ENCODE measurements at places on chromosomes 4 and X. TPM values are rescaled to one million over a fixed set of nuclear protein-coding genes. Genes with fewer than 3 reads are reported as not detected.

- no peak for DNase-seq
Measured at GRCh38 chrX:110806145-110806544, 10.5 kb upstream of the CHRDL1 start.

GRCh38 chr4:70715097-70715496, 6.7 kb upstream of the RUFY3 start:
- no peak for DNase-seq

GRCh38 chr4:145388043-145388442, 93.6 kb upstream of the SMAD1 start:
- no peak for DNase-seq

DNA sequence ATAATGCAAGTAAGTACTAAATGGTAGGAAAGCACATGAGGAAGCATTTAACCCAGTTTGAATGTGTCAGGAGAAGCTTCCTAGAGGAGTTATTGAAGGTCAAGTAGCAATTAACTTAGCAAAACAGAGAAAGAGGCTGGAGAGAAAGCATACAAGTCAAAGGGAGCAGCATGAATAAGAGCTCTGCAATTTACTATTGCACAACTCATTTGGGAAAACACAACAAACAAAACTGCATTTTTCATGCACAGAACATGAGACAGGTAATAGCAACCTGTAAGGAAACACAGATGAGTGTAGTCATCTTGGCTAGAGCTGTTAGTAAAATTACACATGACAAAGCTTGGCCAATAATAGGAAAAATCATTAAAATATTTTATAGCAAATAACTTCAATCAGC, 538.1 kb downstream of the PPP4R3C start:
- no peak for DNase-seq

- DNase-seq, result no peak
Measured at GRCh38 chr4:12409507-12410190, 981.0 kb upstream of the HS3ST1 start.

DNA sequence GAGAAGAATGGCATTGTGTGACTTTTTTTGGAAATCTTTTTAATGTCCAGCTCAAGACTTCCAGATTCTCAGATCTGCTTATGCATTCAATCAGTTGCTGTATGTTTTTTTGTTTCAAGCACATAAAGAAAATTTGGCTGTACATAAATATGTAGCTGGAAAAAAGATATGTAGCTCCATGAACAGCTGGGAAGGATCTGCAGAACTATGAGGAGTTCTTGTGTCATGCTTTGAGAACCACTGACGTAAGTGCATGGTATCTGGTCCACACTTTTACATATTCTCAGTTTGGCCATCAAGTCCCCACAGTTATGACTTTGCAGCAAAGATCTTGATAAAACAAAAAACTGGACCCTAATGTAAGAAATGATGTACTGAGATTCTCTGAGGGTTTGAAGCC, 165.9 kb downstream of the KIT start:
- no peak for DNase-seq

- DNase-seq, result no peak
Measured at GRCh38 chrX:107429090-107429489, 20.4 kb upstream of the FRMPD3 start.

DNA sequence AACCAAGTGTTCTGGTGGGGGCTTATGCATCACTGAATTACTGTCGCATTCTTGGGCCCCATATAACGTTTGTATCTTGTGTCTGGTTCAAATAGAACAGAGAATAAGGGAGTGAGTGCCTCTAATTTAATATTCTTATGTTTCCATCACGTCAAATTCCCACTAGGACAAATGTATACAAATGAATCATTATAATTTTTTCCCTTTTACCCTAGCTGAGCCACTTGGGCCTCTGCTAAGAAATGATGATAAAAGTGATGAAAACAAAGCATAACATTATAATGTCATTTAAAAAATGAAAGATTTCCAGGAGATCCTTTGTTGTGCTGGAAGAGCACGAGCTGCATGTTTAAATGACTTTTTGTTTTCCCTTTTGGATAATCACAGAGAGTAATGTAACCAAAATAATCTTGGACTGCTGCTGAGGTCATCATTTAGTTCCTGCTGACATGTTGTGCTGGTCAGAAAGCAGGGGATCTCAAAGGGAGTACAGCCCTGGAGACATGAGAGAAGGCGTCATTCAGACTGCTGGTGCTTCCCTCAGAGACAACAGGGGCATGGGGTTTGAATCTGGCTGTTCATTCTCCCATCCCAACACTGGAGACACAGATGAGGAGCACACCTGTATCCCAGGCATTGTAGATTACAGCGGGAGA, 105.1 kb upstream of the SCOC start:
- no peak for DNase-seq

DNA sequence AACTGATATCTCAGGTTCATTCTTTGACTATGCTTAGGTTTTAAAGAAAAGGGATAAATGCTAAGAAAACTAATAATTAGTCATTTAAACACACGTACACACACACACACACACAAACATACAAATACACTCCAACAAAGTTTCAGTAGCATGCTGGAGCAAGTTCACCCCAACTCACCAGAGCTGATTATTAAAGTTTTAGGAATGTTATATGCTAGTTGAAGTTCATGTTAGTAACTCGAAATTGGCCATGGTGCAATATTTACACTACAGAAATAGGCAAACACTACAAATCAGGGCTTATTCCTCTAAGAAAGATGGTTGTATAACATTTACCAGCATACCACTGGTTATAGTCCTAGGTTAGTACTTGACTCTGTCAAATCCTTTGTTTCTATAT, 384.0 kb upstream of the DIPK2B start:
- DNase-seq, result no peak

GRCh38 chrX:7146703-7147412, 654 bp upstream of the STS start:
- no peak for DNase-seq

- no peak for DNase-seq
Measured at GRCh38 chrX:94365736-94366135, 691.7 kb downstream of the FAM133A start.

DNA sequence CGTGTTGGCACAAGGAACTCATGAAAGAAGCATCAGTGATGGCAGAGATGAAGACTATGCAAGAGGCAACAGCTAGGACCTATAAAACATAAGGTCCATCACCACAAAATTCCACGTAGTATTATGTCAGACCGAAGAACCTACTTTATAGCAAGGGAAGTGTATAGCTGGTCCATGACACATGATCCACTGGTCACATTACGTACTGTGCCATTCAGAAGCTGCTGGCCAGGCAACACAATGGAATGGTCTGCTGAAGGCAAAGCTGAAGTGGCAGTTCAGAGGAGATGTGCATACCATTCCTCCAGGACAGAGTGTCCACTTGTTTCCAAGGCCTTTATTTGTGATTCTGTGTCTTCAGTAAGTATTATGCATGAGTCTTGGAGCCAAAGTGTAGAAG, 215.5 kb upstream of the UGT8 start:
- no peak for DNase-seq

DNA sequence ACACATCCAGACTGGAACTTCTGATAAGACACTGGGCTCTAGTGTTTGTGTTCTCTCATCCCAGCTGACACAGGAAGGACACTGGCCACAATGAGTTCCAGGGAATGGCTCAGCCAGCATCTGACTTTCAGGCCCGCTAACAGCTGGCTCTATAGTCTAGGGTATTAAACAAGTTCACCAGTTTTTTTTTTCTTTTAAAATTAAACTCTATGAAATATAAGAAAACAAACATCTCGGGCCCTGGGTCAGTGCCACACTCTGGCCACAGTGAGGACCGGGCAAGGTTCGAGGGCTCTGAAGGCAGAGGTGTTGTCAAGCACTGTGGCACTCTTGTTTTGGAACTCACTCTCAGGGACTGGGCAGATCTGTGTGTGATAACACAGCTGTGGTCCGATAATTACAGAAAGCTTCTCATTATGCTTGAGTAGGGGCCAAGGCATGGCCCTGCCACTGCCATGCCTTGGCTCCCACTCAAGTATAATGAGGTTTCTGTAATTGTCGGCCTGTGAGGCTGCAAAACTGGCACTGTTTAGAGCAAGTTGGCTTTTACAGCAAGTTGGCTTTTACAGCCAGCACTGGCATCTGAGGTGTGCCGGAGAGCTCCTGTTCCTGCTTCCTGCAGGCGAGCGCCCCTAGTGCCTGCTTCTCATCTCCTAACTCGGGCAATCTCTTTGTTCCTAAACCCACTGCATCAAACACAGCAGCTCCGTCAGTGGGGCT, 62.8 kb downstream of the PPP1R2C start:
- no peak for DNase-seq

DNA sequence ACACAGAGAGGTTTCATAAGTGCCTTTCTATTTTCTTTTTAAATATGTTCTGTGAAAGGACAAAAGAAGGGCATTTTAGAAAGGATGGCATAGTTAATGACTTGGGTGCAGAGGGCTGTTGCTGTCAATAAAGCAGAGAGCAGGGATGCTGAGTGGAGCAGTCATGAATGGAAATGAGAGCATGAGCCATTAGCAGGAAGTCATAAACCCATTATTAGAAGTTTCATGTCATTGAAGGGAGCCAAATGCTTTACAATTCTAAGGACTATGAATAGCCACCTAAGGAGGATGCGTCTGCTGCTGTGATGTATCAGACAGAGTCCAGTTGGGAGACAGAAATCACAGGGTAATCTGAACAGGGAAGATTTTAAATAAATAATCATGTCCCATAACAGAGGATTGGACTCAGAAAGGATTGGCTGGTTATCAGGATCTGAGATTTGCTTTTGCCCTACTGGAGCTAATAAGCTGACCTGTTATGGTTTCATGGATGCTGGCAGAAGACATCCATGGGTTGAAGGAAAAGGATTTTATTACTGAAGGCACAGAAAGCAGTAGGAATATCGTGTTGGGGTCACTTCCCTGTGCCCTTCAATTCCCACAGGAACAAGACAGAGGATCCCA, 47.5 kb upstream of the WDR19 start:
- DNase-seq, result no peak

DNA sequence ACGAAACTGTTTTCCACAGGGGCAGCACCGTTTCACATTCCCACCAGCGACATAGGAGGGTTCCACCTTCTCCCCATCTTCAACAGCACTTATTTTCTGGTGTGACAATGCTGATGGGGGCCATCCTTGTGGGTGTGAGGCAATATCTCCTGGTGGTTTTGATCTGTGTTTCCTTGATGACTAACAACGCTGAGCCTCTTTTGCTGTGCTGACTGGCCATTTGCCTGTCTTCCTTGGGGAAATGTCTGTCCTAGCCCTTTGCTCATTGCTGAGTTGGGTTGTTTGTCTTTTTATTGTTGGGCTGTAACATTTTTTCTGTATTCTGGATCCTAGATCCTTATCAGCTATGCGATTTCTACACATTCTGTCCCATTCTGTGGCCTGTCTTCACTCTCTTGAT, 33.7 kb downstream of the ATP2B3 start:
- DNase-seq, result no peak

GRCh38 chr4:117610706-117611308, 423.5 kb upstream of the NDST3 start:
- DNase-seq, result no peak

DNA sequence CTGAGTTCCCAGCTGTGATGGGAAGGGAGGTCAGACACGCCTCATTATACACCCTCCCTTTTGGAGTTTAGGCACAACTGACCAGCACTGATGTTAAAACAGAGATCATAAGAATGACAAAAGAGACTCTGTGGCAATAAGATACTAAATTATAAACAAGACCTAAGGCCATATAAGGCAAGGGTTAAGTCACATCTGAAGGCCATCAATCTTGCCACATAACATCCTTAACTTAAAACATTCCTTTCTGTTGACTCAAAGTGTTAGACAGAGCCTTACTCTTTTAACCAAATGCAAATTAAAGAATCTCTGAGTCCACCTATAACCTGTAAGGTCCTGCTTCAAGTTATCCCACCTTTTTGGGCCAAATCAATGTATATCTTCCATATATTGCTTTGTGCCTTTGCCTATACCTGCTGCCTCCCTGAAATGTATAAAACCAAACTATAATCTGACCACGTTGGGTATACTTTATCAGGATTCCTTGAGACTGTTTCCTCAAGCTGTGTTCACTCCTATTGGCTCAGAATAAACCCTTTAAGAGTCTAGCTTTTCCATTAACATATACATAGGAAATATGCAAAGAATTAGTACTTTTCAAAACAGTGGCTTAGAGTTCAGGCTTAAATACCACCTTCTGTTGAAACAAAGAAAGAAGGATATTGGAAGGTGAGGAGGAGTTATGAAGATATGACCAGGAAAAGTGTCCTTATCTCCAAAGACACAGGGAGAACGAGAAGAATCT, 214.4 kb upstream of the PPP1R2C start:
- no peak for DNase-seq

DNA sequence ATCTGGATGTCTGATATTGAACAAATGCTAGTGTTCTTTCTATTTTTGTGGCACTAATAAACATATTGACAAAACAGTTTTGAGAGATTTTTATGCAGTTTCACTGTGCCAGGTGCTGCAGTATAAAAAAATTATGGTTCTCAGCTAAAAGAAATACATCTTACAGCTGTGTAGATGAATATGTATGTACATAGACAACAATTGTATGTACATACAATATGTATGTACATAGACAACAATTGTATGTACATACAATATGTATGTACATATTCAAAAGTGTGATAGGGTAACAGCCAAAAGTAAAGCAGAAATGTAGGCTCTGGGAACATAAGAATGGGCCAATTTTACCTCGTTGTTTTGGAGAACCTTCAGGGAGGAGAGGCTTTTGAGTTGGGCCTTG, 390.0 kb upstream of the RPS6KA3 start:
- no peak for DNase-seq

GRCh38 chr4:168876106-168876505, 133.9 kb downstream of the CBR4 start:
- DNase-seq, result no peak

DNA sequence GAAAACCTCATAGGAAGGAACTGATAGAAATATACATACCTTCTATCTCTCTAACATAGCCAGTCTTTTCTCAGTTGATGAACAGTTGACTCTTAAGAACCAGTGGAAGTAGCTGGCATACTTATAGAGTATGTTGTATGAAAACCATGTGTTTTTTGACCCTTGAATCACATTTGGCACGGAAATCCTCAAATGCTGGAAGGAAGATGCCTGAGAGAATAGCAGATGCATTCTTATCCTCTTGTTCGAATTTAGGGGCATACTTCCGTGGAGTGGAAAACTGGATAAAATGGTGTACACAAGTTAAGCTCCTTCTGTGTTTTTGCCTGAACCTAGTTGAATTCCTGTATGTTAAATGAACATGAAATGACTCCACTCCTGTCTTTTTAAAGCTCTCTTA, 145.5 kb downstream of the PCDH7 start:
- DNase-seq, result no peak

- DNase-seq, result no peak
Measured at GRCh38 chrX:35289952-35290351, 347.4 kb downstream of the FAM47B start.

The RAP1GDS1 gene
- total RNA-seq, result 45.1 TPM

The C4orf50 gene
- under 0.01 TPM for total RNA-seq

The SUPT20HL1 gene
- total RNA-seq, result not detected

The MAGEA1 gene
- not detected for total RNA-seq

The DRP2 gene
- total RNA-seq, result 0.31 TPM

The DMRTC1B gene
- not detected for total RNA-seq

The GAGE12J gene
- not detected for total RNA-seq

The YY2 gene
- total RNA-seq, result 2.7 TPM

The SMIM31 gene
- not detected for total RNA-seq

The PLAC1 gene
- total RNA-seq, result not detected

The GUCY1B1 gene
- 8.6 TPM for total RNA-seq

The PITX2 gene
- total RNA-seq, result 0.36 TPM

The CHST7 gene
- total RNA-seq, result 18.0 TPM
